Stimulated activated CD8-positive, alpha-beta memory T cell treated with anti-CD3 and anti-CD28 coated beads, Interleukin-12 subunit alpha, Interleukin-12 subunit beta, amount 100 ng/mL, for 4 hours (primary cell): ENCODE measurements at places on chromosomes 12 and 14.

DNA sequence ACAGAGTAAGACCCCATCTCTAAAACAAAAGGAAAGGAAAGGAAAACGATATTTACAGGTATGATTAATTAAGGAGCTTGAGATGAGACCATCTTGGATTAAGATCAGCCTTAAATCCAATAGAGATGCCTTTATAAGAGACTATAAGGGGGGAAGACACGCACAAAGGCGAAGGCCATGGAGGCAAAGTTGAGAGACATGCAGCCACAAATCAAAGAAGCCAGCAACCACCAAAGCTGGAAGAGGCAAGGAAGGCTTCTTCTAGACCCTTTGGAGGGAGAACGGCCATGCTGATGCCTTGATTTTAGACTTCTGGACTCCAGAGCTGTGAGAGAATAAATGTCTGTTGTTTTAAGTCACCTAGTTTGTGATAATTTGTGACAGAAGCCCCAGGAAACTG is 39.6 kb upstream of the MED13L start:
- no peak for DNase-seq

DNA sequence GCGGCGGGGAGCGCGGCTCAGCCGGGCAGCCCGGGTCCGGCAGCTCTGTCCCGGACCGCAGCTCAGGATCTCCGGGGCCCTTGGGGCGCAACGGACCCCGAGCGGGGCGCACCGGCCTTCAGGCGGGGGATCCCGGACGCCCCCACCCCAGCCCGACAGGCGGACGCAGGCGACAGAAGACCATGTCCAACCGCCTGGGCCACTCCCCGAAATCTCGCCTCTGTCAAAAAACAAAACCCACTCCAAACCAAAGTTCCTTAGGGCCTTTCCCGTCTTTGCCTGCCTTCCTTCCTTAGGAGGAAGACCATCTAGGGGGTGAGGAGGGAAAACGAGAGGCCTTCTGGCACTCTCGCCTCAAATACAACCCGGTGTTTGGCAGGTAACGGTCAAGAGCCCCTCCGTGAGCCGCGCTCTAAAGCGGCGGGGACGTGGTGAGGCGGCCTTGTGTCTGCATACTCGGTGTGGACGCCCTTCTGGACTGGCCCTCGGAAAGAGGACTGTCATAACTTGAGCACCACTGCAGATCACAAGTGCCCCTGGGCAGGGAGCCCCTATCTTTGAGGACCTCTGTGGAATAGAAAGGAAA is 604 bp downstream of the HCFC2 start:
- no peak for DNase-seq

DNA sequence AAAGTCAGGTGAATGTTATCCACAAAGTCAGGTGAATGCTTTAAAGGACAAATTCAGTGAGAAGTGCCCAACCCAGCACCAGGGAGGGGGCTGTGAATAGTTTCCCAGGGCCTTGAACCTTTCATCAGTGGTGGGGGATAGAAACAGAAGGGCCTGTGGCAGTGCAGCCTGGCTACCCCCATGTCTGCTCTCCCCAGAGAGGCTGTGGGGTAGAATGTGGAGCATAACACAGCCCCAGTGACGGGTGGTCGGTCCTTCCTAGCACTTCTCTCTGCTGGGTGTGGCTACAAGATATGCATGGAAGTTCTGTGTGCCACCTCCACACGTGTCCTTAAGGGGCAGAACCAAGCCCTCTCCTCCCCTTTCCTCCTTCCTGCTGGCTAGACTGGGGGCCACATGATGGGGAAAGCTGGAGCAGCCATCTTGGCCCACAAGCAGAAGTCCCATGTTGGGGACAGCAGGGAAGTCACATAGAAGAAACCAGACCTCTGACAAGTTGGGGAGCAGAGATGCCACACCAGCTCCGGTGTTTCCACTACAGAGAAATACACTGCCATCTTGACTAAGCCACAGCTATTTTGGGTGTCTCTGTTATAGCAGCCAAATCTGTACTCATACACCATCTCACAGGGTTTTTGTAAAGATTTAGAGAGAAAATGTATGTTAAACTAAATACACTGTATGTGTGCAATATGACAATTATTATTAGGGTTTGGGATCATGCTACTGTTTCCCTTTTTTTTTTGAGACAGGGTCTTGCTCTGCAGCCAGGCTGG is 17.0 kb downstream of the RITA1 start:
- no peak for DNase-seq

DNA sequence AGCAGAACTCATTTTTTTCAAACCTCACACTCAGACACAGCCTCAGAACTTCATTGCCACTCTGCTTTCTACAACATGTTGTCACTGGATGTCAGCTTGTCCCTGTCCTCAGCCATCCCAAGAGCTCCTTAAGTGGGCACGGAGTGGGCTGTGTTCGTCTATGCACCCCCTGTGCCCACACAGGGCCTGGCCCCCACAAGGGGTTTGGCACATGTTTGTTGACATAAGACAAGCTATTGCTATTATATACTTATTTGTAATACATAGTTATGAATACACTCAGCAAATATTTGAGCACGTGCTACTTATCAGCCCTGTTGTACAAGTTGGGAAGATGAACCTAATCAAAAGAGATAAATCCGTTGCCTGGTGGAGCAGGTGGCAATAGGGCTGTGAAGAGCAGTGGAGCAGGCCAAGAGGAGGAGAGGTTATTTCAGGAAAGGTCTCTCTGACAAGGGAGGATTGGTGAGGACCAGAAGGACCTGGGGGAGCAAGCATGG is 4.3 kb upstream of the BDKRB1 start:
- DNase-seq = no peak

DNA sequence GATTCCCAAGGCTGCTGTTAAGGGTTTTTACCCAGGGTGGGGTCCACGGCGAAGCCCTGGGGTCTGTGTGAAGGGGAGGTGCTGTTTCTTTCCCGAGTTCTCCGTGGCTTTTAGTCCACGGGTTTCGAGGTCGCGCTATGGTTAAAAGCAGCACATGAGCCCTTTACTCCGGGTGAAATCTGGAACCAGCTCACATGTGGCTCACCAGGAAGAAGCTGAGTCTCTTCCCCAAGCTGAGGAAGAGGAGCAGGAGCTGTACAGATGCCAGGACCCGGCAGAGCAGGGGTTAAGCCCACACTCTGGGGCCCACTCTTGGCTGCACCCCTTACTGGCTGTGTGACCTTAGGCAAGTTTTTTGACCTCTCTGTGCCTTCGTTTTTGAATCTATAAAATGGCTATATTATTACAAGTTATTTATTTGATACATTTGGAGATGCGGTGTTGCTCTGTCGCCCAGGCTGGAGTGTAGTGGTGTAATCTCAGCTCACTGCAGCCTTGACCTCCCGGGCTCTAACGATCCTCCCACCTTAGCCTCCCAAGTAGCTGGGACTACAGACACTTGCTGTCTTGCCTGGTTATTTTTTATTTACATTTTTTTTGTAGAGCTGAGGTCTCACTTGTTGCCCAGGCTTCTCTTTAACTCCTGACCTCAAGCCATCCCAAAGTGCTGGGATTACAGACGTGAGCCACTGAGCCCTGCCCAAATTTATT is 266.3 kb downstream of the AACS start:
- no peak for DNase-seq

- no peak for DNase-seq
Observed at GRCh38 chr14:38994731-38995130, 108.3 kb downstream of the SEC23A start.

GRCh38 chr12:57397441-57397840 is 33.4 kb downstream of the R3HDM2 start:
- no peak for DNase-seq

GRCh38 chr12:115185506-115185905 is 501.5 kb upstream of the TBX3 start:
- no peak for DNase-seq

DNA sequence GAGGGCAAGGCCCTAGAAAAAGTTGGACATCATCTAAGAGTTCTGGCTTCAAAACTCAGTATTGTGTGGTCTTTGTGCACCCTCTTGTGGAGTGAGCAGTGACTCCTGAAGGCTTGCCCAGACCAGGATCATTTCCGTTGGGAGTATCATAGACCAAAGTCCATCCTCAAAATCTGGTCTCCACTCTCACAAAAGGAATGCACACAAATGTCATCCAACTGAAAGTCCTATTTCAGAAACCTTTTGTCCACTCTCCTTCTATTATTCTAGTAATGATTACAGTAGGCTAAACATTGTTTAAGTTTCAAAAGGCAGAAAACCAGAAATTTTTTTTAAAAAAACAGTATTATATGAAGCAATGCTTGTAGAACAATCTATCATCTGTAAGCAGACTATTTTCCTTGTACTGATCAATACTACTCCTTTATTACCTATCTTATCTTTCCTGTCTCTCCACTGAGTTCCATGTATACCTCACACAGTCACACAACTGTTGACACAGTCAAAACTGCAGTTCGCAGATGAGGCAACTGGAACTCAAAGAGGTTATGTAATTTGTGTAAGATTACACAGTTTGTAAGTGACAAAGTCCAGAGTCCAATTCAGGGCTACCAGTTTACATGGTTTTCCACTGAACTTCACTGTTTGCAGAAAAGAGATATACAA is 41.4 kb downstream of the COX16 start:
- DNase-seq = no peak

- no peak for DNase-seq
Observed at GRCh38 chr14:49951691-49952345, 58.9 kb downstream of the ARF6 start.

- DNase-seq = no peak
Observed at GRCh38 chr12:116150452-116150851, 127.0 kb downstream of the MED13L start.

DNA sequence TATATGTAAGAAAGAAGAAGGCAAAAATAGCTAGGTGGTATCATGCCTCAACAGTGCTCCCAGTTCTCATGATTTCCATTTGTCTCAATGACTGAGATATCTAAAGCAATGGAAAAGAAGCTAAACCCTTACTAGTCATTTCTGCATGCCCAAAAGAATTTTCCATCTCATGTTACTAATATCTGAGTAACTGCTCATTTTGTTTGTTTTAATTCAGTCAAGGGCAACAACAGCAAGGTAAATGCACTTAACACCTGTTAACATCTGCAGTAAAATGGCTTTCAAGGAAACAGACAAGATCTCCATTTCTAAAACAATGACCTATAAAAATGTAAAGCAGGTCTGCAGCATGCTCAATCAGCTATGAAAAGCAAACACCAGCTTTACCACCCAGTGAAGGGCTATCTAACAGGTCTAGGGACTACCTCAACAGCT is 19.4 kb upstream of the SELPLG start:
- DNase-seq = no peak

GRCh38 chr12:123167329-123167728 is 16.4 kb upstream of the PITPNM2 start:
- DNase-seq = no peak

GRCh38 chr12:120951-121350 is 54.4 kb downstream of the IQSEC3 start:
- DNase-seq = no peak

DNA sequence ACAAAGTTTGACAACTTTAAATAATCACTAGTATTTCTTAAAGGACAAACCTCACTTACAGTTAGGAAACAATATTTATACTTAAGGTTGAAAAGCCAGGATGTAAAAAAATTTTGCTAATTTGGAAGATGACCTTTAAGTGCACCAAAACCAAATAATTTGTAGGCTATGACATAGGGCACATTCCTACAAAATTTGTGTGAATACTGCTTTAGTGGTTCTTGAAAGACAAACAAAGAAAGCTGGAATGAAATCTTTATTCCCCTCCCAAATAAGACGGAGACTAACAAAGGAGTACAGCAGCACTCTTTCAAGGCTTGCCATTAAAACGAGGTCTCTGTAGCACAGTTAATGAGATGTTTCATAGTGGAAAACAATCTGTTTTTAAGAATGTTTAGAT is 45.6 kb downstream of the MSRB3 start:
- no peak for DNase-seq

DNA sequence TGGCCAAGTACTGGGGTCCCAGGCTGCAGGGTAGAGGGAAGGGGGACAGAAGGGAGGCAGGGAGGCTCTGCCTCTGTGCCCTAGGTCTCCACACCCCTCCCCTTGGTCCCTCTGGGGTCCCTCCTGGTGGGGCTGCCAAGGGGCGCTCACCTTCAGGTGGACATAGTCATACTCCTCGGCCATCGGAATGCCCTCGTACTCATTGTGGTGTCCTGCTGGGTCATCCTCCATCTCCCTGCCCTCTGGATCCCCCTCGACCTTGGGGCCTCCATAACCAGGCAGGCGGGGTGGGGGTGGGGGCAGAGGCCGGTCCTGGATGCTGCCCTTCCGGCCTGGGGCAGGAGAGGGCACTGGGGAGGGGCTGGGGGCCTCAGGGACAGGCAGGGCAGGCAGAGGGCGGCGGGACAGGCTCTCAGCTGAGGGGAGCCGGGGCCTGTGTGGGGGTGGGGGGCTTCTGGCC is 5.8 kb downstream of the EFS start:
- no peak for DNase-seq

GRCh38 chr14:36317650-36318049 is 2.8 kb downstream of the MBIP start:
- no peak for DNase-seq

DNA sequence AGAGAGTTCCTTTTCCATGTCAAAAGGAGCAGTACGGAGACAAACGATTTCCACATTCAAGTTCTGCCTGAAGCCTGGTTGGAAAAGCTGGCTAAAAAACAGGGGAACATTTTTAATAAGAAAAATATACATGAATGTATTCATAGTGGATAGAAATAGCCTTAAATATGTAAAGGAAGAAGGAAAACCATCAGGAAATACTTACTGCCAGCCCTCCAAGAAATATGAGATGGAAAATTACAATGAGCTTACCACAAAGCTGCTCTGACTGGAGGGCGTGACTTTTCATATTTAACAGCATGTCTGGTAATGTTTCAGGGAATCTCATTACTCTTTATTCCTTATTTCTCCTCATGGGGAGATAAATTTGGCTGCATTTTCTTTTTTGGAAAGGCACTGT is 75.9 kb upstream of the ZDHHC17 start:
- no peak for DNase-seq

- DNase-seq = peak; percentile 54
Observed at GRCh38 chr14:75566321-75566720, 12.1 kb upstream of the FLVCR2 start.

- DNase-seq = no peak
Observed at GRCh38 chr12:18882690-18883089, 144.8 kb downstream of the CAPZA3 start.

- DNase-seq = no peak
Observed at GRCh38 chr14:81187832-81188522, 32.8 kb downstream of the GTF2A1 start.

DNA sequence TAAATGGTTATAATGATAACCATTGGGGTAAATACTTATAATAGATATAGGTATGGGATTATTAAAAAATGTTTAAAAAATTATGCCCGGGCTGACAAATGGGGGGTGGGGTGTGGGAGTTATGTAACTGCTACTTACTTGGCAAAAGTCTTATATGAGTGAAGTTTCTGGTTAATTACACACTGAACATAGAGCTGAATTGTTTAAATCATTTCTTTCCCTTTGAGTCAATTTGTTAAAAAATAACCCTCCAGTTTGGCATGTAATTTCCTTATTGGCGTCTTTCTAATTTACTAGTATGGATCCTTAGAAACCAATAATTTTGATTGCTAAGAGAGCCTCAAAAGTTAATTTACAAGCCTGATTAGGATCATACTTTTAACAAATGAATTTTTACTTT is 16.7 kb downstream of the PAH start:
- no peak for DNase-seq
